ENCODE measurements at places on chromosomes 7 and 10.

- DNase-seq: no peak
These were observed 25.3 kb upstream of the DDC start for GRCh38 chr7:50590535-50590934.

DNA sequence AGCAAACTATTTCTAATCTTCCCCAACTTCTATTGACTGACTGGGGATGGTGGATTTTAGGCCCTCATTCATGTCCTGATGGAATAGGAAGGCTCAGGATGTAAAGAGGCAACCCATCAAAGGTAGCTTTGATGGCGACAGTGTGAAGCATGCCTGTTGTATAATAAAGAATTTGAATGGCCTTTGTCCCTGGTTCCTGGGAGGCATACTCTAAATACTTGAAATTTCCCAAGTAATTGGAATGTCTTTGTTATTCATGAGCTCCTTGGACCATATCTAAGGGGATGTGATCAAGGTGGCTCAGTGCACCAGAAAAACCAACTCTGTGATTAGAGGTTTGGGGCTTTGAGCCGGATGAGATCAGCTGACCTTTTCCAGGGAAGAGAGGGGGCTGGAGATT, 264.5 kb upstream of the NEBL start:
- no peak for DNase-seq

- no peak for DNase-seq
These were observed 66.3 kb upstream of the INHBA start for GRCh38 chr7:41769162-41769561.

DNA sequence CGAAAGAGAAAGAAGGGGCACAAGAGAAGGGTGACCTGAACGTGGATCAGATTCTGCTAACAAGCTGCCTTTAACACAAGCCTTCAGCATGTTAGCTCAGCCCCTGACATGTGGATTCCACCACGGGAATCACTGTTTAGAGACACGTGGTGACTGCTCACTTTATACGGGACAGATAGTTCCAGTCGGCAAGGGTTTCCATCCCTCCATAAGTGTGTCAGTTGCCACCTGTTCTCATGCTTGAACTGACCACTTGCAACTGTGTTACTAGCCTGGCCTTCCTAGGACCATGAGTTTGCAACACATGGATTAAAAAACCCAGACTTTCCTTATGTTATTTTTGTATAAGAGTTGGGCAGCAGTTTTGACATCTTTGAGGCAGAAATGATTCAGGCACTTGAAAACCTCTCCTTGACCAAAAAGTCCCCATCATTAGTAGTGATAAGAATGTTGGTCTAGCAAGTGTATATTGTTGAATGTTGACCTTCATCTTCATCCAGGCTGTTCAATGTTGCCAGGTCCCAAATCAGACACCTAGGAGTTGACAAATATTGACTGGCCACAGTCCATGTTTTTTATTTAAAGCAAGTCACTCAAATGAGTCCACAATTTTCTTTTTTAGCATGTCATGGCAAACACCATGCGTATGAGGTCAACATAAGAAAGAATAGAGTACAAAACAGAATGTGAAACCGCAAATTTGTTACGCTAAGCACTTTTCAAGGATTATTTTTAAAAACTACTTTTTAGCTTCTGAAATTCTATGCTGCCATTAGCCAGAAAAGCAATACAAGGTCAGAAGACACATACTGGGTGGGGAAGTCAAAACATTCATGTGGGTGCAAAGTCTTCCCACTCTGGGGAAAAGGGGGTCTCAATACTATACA, 101.6 kb downstream of the ABLIM1 start:
- DNase-seq: no peak

- no peak for DNase-seq
These were observed 330.3 kb upstream of the NPSR1 start for GRCh38 chr7:34327681-34328080.

- no peak for DNase-seq
These were observed 13.3 kb downstream of the ZCCHC24 start for GRCh38 chr10:79431891-79432831.

DNA sequence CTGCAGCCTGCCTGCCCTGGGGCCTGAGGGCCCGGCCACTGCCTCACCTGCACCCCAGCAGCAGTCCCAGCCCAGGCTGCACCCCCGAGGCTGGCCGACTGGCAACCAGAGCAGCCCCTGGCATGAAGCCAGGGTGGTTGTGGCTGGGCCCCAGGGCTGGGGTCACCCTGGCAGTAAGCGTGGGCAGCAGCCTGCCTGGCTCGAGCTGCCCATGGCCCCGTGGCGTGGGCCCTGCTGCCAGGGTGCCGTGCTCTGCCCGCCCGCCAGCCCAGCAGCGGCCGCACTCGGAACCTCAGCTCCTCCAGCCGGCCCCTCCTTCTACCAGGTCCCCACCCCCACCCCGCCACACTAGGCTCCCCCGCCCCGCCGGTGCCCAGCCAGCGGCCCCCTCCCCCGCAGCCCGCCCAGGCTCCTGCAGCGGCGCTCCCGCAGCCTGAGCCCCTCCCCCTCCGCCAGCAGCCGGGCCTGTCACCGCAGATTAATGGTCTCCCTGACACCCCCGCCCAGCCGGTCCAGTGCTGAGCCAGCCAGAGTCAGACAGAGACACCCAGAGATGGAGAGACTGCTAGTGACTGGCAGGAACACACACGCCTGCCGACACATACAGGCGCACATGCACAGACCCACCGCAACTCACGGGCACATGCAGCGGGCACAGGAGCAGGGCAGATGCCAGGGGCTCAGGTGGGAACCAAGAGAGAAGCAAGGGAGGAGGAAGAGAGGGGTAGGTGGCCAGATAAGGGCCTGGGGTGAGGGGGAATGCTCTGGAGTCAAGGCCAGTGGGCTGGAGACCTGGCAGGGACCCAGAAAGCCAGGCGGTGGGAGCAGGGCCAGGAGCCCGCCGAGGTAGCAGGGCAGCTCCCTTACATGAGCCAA, 22.4 kb downstream of the KCNH2 start:
- no peak for DNase-seq
